ENCODE measurements at places on chromosomes 5 and 9. TPM values are rescaled to one million over a fixed set of nuclear protein-coding genes. Genes with fewer than 3 reads are reported as not detected.

GRCh38 chr9:78357165-78357873, 60.4 kb downstream of the PSAT1 start:
- ATAC-seq = no peak

DNA sequence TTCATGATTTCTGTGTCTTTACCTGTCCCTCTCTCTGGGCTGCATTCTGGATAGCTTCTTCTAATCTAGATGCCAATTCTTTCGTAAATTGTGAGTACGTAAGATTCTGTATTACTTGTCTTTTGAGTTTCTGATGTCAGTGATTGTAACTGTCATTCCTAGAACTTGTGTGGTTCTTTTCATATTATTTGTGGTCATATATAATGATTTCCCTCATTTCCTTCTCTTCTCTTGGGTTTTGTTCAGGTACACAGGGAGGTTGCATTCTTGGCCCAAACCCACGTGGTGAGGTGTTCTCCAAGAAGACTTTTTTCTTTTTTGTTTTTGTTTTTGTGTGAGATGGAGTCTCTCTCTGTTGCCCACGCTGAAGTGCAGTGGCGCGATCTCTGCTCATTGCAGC, 13.8 kb downstream of the UGCG start:
- no peak for ATAC-seq

DNA sequence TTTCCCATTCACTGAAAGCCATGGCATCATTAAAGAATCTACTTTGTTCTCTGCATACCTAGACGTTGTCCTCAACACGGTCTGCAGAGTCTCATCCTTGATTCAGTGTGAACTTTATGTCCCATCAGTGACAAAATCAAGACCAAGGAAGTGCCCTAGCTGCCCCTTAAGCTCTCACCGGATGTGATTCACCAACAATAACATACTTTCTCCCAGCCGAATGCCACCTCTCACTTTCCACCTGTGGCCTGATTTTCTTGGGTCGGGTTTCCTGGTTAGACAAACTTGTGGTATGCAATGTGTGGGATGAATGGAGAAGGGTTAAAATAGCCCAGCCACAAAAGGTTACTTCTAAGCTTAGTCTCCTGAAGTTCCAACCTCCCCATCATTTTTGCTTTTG, 145.3 kb upstream of the PAPPA start:
- peak; percentile 14 for ATAC-seq

- ATAC-seq = no peak
Measured at GRCh38 chr5:110159202-110159601, 469.5 kb downstream of the MAN2A1 start.

DNA sequence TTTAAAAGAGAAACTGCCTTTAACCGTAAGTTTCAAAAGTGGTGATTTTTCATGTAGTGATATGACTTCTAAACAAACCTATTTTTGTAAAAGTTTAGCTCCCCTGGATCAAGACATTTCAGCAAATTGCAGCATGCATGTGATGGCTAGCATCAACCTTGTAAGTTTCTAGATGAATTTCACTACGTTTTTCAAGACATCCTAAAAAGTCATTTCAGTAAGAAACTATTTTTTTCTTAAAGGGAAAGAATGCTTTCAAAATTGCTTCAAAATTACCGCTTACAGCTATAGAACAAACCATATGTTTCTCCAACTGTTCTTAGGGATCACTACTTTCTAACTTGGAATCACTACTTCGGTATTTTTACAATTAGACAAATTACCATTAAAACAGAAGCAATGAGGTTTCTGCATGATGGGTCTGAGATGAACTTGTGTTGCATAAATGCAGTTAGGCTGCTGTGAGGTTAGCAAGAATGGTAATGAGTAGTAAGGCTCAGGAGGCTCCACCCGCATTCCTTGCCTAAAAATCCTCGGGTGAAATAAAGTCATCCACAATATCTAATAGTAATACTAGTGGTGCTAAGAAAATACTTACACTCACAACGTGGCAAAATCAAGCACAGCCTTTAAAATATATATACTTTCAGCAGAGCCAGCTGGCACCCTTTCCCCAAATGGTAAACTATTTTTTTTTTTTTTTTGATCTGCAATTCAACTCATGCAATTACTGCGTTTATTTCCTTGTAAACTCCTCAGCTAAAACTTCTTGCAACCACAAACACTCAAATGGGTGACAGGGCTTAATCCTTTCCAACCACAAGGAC, 53.8 kb downstream of the CDC14B start:
- no peak for ATAC-seq

- peak; percentile 89 for ATAC-seq
Measured at GRCh38 chr9:115643948-115644727, 509.5 kb upstream of the PAPPA start.

The IL4 gene
- not detected for total RNA-seq

DNA sequence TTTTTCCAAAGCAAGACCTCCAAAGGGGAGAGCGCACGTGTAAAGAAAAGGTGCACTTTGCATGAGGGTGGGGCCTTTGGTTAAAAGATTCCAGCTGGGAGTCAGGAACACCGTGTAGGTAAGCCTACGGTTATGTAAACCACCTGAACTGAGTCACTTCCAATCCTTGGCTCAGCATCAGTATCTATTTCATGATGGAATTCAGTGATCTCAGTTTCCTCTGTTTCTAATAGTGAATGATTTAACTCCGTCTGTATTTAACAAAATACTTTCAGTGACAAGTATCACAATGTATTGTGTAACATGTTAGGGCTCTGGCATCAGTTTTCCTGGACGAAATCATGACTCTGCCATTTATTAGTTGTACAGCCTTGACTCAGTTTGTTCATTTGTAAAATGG, 1.3 kb upstream of the SVEP1 start:
- ATAC-seq = no peak

DNA sequence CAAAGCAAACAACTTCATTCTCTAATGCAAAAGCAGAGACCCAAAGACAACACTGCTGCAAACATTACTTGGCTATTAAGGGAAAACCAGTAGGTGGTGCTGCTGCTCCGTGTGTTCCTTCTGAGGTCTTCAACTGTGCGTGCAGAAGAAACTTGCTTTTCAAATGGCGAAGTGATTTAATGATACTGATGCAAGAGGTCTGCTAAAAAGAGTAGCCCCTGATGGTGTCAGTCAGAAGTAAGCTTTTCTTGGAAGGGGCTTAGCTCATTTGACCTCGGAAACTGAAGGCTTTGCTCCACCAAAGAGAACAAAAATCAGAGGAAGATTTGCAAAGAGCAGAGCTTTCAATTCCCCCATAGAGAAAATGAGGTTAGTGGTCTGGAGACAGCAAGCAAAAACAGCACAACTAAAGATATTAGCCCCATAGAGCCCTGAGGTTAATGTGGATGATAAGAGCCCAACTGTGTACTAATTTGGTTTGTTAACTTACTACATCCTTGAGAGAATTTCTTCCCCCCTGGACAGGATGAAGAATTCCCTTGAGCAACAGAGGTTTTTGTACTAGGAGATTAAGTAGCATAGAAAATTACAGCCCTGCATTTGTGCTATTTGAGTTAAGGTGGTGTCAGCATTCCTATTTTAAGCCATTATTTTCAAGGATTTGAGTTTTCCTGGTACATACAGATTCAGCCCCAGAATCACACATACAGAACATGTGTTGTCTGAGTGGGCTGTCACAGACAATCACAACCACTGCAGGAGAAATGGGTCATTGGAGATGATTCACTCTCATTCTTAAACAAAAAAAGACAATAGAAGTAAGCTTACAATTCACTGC, 153.2 kb upstream of the C9orf72 start:
- peak; percentile 51 for ATAC-seq

DNA sequence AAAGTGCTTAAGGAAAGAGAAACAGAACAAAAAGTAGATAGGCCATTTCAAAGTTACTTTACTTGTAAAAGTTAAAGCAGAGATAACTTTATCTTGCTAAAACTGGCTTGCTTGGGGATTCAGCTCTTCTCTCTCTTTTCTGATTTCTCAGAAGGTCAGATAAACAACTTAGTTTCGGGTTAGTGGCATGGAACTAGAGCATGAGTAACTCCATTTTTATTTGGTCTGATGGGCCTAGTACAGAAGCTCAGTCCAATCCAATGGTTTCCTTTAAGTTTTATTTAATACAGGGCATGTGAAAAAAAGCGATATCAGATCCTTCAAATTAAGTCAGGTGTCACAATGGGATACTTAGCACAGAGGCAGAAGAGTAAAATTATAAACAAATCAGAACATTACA, 18.8 kb upstream of the GPBP1 start:
- no peak for ATAC-seq

GRCh38 chr9:89431930-89432725, 65.8 kb downstream of the SEMA4D start:
- ATAC-seq = no peak

DNA sequence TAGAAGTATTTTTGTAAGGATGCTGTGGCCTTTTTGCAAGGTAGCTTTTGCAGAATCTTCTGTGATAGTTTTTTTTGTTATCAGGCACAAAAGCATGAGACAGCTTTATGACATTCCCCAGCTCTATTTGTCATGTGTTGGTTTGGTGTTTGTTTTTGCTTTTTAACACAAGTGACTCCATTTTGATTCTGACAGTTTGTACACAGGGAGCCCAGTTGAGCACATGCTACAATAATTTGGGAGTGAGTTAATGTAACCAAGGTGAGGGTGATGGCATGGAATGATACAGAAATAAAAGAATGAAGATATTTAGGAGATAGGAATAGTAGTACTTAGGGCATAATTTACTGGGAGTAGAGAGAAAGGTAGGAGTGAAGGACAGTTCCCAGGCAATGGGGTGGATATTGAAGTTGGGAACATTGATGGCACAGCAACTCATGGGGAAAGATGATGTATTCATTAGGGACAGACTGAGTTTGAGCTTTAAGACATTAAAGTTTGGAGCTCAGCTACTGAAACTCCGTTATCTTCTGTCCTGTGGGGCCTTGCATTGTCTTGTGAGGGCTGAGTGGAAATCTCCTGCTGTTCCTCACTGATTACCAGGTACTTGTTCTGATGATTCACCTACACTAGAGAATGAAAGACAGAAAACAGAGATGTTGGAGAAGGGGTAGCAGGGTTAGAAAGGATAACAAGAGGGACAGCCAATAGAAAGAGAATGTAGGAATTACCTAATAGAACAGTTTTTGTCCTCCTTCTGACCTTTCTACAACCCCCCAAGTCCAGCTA, 88.3 kb upstream of the CCDC112 start:
- no peak for ATAC-seq

The DDX4 gene
- total RNA-seq = not detected
